ENCODE measurements at places on chromosomes 6 and 20. TPM values are rescaled to one million over a fixed set of nuclear protein-coding genes. Genes with fewer than 3 reads are reported as not detected.

The VGLL2 gene
- total RNA-seq, result not detected

The ITPA gene
- total RNA-seq, result 58.4 TPM

The ZSCAN23 gene
- total RNA-seq, result 6.0 TPM

The NAA20 gene
- 49.6 TPM for total RNA-seq

The RPRD1B gene
- total RNA-seq, result 26.9 TPM

The HLA-DRB5 gene
- total RNA-seq, result not detected

The AVP gene
- total RNA-seq, result not detected

The NFATC2 gene
- total RNA-seq, result 0.89 TPM

The ZNF341 gene
- 2.6 TPM for total RNA-seq

The DYNLT2 gene
- 3.0 TPM for total RNA-seq

The ANKRD6 gene
- total RNA-seq, result 5.5 TPM

The ASIP gene
- not detected for total RNA-seq

The MANEA gene
- 16.4 TPM for total RNA-seq

The CALHM5 gene
- 4.9 TPM for total RNA-seq

The ESF1 gene
- 11.8 TPM for total RNA-seq

The DLL1 gene
- 1.6 TPM for total RNA-seq

The HDGFL1 gene
- total RNA-seq, result not detected

The FLRT3 gene
- 0.40 TPM for total RNA-seq

The ABHD16B gene
- not detected for total RNA-seq

The KIF6 gene
- total RNA-seq, result 1.8 TPM

The ULBP3 gene
- 3.0 TPM for total RNA-seq

The DNMT3B gene
- total RNA-seq, result 2.9 TPM

The TBCC gene
- 23.4 TPM for total RNA-seq

The ZBTB9 gene
- total RNA-seq, result 7.5 TPM

The MUC22 gene
- total RNA-seq, result not detected

The LY6G6F gene
- not detected for total RNA-seq

The SIRPB1 gene
- 1.1 TPM for total RNA-seq

The SYNCRIP gene
- total RNA-seq, result 94.0 TPM

The PACRG gene
- 1.2 TPM for total RNA-seq

The SLC35D3 gene
- not detected for total RNA-seq

The EYA2 gene
- not detected for total RNA-seq

The SYNJ2 gene
- total RNA-seq, result 94.5 TPM

The JAG1 gene
- total RNA-seq, result 254 TPM

The C20orf202 gene
- not detected for total RNA-seq

The PPP1R16B gene
- total RNA-seq, result not detected

The DST gene
- 243 TPM for total RNA-seq

The RFX6 gene
- total RNA-seq, result not detected

The NPBWR2 gene
- total RNA-seq, result not detected

The HLA-DQA1 gene
- not detected for total RNA-seq

The GPX5 gene
- not detected for total RNA-seq

The MYB gene
- total RNA-seq, result 0.86 TPM

The POLR3F gene
- total RNA-seq, result 9.4 TPM

The NOL7 gene
- total RNA-seq, result 48.7 TPM

The FOXC1 gene
- total RNA-seq, result 106 TPM

The SLC4A11 gene
- 3.2 TPM for total RNA-seq

The CST3 gene
- total RNA-seq, result 710 TPM

The LY6G6C gene
- not detected for total RNA-seq

The SLC17A1 gene
- not detected for total RNA-seq

The PDYN gene
- total RNA-seq, result not detected

The FRK gene
- 0.05 TPM for total RNA-seq

The HTR1E gene
- total RNA-seq, result not detected

Measured in osteocyte (in vitro differentiated cells).